Hematopoietic multipotent progenitor cell treated with erythropoietin and hydrocortisone succinate and interleukin-3 and kit ligand, for 8 days (in vitro differentiated cells): ENCODE measurements at places on chromosomes 2 and 18.
A peak's percentile ranks its signal among the peaks of the same experiment; 100 is the strongest.

DNA sequence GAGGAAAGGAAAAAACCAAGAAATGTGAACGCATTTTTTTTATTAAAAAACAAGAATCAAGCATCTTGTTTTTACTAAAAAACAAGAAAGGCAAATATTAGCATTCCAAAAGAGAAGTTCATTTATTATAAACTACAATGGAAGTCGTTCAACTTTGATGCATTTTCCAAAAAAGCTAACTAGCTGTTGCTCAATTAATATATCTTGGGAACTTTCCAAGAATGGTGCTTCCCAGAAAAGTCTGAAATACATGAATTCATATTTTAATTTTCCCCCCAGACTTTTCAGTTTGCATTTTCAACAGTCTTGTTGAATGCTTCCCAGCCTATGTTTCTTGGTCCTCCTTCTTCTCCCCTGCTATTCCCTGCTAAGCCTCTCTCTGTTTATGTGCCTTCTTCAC lies 7.5 kb upstream of the RND3 start:
- DNase-seq = no peak

DNA sequence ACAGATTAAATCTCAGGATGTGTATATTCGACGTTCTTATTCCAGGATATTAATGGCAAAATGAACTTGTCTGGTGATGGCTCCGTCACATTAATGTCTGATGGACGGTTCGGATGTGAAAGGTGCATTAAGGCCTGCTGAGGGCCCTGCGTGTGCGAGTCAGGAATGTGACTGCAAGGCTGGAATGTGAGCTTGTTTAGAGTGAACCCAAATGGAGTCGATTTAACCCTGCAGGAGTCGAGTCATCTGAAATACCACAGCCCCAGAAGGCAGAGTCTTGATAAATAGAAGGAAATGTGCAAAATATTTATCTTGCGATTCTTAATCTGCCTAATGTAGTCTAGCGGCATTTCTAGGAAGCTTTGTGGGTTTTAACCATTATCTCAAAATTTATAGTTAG lies 44.3 kb downstream of the RDH14 start:
- DNase-seq = peak; percentile 86

GRCh38 chr2:62641410-62641843 lies 64.1 kb upstream of the EHBP1 start:
- no peak for DNase-seq

- DNase-seq = no peak
Measured at GRCh38 chr18:55214534-55214933, 255.3 kb upstream of the CCDC68 start.

DNA sequence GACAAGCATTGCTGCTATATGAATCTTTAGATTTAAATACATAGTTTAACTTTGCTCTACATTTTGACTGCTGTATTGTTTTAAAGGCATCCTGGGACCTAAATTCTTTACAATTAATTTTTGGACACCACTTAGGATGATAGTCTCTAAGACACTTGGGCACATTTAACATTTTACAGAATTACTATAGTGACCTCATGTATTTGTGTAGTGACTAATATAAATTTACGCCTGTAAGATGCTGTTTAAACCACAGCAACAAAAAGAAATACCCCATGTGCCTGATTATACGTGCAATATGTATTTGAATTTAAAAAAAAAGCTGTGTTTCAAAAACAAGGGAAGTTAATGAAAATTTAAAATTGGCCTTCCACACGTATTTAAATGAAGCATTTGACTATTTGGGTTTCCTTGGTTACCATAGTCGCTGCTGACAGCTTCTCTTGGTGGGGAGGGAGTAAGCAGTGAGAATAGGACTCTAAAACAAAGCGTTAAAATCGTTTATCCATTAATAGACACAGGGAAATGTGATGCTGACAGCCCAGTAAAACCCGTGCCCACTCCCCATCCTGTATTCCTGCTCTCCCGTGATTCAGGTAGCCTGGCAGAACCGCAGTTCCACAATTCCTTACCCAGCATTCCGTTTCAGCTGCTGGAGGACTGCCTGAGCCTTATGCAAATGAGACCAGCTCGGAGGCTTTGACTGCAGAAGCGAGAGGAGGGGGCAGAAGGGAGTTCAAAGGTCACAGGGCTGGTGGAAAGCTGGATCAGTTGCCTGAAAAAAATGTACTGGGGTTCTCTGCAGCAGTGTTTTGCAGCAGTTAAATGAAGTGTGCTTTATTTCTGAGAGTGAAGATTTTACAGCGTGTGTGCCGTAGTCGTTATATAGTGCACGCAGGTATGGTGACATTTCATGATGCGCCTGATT lies 104.3 kb downstream of the CSRNP3 start:
- DNase-seq = no peak

DNA sequence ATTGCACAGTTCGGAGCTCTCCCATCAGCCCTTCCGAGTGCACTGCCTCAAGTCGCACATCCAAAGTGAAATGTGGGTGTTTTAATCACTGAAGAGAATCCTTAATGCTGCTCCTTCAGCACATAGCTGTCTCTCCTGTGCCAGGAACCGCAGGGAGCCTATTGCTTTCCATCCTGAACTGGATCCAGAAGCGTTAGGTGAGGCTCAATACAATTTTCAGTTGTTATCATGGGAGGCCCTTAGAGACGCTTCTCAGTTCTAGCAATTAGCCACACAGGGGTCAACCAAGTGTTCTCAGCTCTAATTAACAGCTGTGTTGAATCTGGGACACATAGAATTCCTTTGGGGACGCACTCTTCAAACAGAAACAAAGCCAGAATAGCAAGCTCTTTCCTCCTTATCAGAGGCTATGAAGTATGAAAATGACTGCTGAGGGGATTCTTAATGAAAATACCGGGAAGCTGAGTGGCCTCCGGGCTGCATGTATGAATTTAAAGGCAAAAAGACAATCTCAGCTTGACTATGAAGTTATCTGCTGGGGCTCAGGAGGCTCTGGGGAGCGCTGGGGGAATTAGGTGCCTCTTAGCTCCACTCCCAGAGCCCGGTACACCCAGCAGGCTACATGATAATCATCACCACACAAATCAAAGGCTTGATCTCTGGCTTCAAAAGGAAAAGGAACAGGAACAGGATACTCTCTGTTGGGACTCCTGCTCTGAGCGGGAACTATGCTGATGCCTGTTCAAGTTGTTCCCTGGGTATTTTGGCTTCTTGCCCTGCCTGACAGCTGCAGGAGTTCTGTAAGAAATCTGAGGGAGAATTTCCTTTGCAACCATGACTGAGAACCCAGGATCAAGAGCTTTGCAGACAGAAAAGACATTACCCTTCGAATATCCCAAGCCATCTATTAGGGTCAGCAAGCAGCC lies 55.4 kb upstream of the NCOA1 start:
- no peak for DNase-seq

DNA sequence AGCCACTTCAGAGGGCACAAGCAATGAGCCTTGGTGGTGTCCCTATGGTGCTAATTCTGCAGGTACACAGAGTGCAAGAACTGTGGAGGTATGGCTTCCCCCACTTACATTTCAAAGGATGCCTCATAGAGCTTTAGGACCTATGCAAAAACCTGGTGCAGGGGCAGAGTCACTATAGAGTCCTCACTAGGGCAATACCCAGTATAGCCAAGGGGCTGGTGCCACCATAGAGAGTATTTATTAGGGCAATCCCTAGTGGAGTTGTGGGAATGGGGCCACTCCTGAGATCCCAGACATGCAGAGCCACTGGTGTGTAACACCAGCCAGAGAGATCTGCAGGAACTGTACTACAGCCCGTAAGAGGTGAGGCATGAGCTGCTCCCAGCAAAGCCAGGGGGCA lies 312.2 kb downstream of the SLC4A3 start:
- no peak for DNase-seq

DNA sequence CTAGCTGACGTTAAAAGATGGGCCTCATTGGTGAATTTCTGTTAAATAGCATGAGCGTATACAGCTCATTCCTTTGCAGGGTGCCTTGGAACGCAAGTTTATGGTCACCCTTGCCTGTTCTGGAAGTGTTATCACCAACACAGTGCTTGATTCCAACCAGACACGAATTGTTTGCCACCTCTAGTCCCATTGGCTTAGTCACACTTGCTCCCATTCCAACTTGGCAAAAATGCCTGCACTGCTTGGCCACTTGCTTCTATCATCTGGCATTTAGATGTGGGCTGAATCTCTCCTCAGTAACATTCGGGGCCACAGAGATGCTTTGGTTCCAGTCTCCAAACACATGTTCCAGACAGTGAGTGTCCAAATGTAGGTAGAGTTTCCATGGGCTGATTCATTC lies 27.5 kb upstream of the ACVR1 start:
- DNase-seq = no peak

DNA sequence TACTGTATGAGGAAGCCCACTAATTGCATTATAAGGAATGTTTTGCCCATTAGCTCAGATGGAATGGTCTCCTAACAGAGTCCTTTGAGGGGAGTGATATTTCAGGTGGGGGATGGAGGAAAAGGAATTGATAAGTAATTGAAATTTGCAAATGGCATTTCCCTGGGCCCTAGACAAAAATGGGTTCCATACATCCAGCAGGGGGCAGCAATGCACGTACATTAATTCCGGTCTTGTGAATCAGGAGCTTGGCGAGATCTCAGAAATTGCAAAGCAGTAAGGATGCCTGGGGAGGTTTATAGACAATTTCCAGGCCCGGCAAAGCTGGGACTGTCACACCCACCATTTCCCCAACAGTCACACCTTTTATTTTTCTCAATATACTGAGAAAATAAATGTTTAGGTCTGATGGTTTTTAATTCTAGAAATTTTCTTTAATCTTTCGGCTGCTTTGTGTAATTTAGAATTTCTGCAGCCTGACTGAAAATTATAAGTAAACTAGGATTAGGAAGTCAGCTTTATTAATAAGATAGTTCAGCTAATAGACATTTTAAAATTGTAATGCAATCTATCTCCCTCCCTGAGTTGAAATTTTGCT lies 122.8 kb downstream of the LYPD1 start:
- peak; percentile 65 for DNase-seq

DNA sequence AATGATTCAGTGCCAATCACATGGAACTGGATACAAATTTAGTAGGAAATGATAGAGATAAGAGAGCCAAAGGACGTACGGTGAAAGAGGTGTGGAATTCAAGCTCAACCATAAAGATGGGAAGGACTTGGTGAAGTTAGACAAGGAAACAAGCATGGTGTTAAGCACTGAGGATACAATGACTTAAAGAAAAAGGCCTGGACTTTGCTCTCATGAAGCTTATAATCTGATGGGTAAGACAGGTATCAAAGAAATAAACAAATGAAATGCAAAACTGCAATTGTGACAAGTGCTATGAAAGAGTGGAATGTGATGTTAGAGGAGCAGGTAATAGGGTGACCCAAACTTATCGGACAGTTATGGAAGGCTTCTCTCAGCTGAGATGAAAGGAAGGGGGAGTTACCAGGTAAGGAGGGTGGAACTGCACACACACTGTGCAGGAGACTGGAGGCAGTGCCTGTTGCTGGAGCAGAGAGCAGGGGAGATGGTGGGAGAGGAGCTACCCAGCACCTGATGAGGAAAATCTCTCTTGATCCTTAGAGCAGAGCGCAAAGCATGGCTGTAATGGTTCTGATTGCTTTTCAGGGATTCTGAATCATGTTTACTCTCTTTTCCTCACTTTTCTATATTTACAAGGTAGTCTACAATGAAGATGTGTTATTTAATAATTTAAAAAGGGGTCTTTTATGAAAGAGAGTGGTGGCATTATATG lies 107.6 kb upstream of the BZW1 start:
- no peak for DNase-seq

GRCh38 chr18:28177828-28178635 lies 1.1 kb upstream of the CDH2 start:
- no peak for DNase-seq

DNA sequence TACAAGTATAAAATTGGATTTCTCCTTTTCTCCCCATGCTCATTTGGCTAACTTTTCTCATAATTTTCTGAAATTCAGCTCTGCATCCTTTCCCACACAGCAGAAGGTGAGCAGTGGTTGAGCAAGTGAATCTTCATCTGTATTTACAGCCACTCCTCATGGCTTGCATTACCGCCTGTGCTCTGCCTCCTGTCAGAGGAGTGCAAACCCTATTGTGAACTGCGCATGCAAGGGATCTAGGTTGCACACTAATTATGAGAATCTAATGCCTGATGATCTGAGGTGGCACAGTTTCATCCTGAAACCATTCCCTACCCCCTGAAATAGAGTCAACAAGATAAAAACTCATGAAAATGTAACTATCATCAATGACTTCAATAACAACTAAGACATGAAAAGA lies 20.0 kb downstream of the ME2 start:
- DNase-seq = no peak

GRCh38 chr18:72868585-72869225 lies 918 bp upstream of the NETO1 start:
- no peak for DNase-seq

DNA sequence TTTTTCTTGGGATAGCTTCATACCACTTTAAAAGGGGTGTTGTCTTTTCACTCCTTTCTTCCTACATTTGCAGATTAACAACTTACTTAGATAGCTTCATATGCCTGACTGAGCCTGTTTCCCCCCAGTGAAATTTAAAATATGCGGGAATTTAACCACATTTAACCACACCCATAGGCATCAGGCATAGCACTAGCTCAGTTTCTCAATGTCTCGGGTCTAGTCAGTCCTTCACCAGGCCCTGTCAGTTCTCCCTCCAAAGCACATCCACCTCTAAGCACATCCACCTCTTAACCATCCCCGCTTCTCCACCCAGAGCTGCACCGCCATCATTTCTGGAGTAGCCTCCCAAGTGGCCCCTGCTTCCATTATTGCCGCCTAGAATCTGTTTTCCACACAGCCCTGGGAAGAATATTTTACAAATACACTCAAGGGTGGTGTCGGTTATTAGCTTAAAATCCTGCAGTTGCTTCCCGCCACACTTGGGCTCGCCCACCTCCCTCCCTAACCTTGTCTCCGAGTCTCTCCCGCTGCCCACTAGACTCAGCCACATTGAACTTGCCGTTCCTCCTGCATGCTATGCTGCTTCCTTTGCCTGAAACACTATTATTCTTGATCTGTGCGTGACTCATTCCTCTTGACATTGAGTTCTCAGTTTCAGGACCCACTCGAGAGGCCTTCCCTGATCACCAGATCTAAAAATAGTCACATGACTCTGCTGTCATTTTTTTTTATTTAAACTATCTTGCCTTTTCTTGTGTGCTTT lies 68.3 kb downstream of the SPTBN1 start:
- no peak for DNase-seq

DNA sequence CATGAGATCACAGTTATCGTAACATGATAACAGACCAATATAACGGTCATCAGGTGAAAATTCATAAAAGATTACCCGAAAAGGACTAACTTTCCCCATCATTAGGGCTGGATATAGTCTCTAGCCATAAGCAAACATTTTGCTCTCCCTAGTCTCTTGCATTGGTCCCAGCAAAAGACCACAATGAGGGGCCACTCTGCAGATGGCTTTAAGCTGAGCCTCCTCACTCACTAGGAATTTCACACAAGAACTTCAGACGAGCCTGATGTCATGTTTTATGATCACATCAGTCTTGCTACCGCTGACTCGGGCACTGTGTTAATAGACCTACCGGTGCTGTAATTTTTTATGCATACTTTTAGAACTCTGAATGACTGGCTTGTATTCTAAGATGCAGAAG lies 35.2 kb downstream of the STK17B start:
- DNase-seq = no peak

- no peak for DNase-seq
Measured at GRCh38 chr2:76310894-76311633, 600.3 kb upstream of the GCFC2 start.

GRCh38 chr2:225091336-225091735 lies 49.1 kb upstream of the DOCK10 start:
- no peak for DNase-seq
